Caco-2 (cell line): ENCODE measurements at places on chromosomes 16 and 17. TPM values are rescaled to one million over a fixed set of nuclear protein-coding genes. Genes with fewer than 3 reads are reported as not detected.

- no peak for DNase-seq
These were observed 3.0 kb downstream of the IL27 start for GRCh38 chr16:28503470-28504259.

DNA sequence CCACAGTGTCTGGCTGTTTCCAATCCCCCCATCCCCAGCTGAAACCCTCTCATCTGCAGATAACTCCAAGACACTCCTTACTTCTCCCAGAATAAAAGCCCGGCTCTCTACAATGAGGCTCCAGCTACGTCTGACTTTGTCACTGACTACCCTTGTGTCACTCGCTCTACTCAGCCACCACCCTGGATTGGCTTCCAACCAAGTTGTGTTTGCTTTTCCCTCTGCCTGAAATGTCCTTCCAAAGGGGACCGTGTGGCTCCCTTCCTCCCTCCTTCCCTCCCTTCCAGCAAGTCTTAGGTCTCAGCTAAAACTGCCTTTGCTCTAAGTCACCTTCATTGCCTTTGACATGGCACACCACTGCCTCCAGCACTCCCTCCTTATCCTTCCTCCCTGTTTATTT is 42.8 kb downstream of the CDH1 start:
- DNase-seq: no peak

GRCh38 chr17:3127451-3127850 is at the start of gene OR1G1:
OR1G1 (minus strand) TSS chr17:3127551; CDS start chr17:3127551, 0 bp downstream.
- no peak for DNase-seq

GRCh38 chr16:25135254-25135878 is 23.8 kb downstream of the LCMT1 start:
- DNase-seq: no peak

DNA sequence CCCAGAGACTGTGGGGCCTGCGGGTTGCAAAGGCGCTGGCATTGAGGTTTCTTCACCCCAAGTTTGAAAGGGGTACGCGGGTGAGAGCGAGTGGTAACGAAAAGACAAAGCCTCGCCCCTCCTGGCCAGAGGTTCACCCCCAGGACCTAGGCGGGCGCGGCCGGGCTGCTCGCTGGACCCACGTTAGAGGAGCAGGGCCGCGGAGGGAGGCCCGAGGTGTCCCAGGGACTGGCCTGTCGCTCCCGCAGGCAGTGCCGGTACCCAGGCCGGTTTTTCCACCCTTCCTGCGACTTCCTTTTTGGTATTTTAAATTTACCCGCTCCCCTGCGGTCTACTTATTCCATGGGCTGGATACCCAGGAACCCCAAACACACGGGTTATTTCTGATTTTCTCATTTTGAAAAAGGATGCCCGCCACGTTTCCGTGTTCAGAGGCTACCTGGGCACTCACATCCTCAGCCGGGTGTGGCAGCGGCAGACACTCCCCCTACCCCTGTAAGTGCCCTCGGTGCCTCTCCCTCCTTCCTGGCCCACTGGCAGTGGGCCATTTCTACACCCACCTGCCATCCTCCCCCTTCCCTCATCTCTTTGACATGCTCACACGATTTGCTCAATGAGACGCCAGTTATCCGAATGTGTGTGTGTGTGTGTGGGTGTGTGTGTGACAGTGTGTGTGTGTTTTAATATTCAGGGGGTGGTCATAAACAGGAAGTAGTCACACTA is 1.6 kb upstream of the FOXL1 start:
- DNase-seq: peak; percentile 27

DNA sequence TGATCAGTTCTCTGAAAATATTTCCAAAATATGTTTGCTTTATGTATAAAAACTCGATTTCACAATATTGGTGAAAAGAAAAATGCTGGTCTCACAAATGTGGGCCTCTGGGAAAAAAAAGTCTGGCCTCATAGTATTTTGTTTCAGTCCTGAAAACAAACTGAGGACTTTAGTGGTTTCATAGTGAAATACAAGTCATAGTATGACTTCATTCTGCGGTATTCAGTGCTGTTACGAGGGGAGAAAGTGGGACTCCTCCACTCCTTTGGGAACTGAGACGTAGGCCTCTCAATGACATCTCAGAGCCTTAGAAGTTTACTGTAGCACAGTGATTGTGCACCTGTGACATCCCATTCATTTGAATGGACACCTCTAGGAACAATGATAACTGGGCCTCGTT is 56.0 kb downstream of the CYB561 start:
- DNase-seq: no peak

GRCh38 chr17:34721326-34721725 is 141.9 kb downstream of the TMEM132E start:
- no peak for DNase-seq

DNA sequence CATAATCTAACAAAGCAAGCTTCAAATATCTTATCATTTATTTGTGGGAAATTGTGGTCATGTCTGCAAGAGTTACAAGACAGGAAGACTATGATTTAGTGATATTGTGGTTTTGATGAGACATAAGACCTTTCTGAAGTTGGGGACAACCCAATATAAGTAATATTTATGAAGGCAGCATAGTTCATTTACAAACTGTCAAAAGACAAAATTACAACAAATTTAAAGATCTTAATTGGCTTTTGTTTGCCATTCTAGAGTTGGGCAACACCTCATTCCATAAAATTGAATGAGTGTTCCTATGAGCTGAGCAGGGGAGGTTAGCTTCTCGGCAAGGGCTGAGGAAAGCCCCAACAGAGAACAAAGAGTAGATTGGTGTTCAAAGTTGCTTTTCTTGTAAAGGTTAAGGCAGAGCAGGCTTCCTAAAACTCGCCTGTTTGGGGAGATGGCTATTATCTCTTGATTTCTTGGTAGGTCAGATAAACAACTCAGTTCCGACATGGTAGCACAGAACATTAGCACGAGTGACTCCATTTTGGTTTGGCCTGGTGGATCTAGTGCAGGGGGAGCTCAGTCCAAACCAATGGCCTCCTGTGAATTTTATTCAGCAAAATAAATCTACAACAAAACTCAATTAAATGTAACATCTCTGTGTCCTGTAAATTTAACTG is 10.9 kb upstream of the MMD start:
- no peak for DNase-seq

CFAP97D1 gene
- 0.18 TPM in 1 of 2 replicates, not detected in the other for total RNA-seq

OTOP3 gene
- not detected in 2 replicates for total RNA-seq

CACNB1 gene
- 6.1 and 7.0 TPM in 2 replicates for total RNA-seq

CCDC40 gene
- total RNA-seq: 3.7 and 3.9 TPM in 2 replicates

ST6GALNAC1 gene
- 1.6 and 1.7 TPM in 2 replicates for total RNA-seq

WNT9B gene
- not detected in 2 replicates for total RNA-seq
